HFF-Myc (cell line): ENCODE measurements at places on chromosomes 5 and 9.
A peak's percentile ranks its signal among the peaks of the same experiment; 100 is the strongest.

DNA sequence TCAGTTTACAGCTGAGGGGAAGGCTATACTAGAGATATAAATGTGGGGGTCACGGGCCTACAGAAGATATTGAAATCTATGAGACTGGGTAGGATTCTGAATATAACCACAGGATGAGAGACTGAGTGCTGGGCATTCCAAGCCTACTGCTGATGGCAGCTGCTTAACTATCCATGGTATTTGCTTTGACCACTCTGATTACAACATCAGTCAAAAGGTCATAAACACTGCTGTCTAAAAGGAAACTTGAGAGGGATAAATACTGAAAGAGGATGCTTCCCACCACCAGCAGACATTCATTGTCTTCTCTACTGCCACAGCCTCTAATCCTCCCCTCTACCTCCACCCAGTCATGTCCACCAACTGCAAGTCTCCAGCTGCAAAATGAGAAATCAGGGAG lies 3.8 kb downstream of the ZNF622 start:
- DNase-seq = peak; percentile 40

DNA sequence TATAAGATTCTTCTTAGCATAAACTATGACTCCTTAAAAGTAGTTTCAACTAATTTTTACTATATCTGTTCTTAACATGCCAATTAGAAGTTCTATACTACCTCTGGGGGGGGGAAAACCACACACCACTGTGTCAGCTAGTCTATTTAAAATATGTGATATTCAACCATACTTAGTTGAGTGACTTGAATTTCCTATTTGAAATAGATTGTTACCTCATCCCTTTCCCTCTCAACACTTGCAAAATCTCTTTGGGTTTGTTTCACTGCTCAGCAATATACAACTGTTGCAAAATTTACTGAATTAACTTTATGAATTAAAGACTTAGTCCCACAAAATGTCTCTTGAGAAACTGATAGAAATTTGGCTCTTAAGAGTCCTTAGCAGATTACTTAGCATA lies 151.1 kb upstream of the POU5F2 start:
- no peak for DNase-seq

DNA sequence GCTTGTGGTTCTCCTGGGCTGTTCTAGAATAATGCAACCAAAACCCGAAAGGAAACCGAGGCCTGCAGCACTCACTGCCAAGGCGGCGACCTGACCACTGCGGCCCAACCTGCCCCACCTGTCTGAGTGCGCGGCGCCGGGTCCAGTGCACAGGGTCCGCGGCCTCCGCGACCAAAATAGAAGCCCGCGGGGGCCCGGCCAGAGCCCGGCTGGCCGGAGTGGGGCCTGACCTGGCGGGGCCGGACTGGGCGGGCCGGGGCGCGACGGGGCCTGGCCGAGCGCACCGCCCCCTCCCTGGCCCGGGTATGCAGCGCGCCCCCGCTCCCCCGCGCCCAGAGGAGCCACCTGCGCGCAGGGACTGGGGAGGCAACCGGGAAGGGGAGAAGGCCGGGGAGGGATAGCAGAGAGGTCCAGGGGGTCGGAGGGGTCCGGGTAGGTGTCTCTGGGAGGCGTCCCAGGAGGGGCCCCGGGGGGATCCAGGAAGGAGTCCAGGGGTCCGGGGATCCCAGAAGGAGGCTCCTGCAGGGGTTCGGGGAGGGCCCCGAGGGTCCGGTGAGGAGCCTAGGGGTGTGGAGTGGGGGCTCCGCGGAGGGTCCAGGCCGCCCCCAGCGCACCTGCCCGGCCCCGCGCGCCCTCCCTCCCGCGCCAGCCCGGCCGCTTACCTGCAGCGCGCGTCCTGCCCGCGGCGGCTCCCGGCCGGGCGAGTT lies 503 bp downstream of the SEMA4D start:
- DNase-seq = no peak

GRCh38 chr5:135243556-135244285 lies 155.3 kb downstream of the MACROH2A1 start:
- DNase-seq = no peak

DNA sequence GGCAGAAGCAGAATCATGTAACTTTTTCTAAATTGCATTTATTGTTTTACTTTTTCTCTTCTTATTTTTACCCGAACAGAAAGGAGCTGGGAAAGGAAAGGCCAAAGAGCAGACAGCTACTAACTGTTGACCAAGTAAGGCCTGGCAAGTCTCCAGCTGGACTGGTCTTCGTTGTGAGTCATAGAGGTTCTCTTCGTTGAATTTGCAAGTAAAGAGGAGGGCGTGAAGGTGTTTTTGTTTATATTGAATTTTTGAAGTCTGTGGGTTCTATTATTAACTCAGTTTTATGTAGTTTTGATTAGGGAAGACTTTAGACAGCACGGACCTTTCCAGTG lies 416.5 kb upstream of the CCNH start:
- peak; percentile 3 for DNase-seq

GRCh38 chr9:110583237-110583636 lies 3.7 kb upstream of the SVEP1 start:
- no peak for DNase-seq
